ENCODE measurements at places on chromosomes 4 and X. TPM values are rescaled to one million over a fixed set of nuclear protein-coding genes. Genes with fewer than 3 reads are reported as not detected.

Gene EIF4E
- 125 TPM for total RNA-seq

DNA sequence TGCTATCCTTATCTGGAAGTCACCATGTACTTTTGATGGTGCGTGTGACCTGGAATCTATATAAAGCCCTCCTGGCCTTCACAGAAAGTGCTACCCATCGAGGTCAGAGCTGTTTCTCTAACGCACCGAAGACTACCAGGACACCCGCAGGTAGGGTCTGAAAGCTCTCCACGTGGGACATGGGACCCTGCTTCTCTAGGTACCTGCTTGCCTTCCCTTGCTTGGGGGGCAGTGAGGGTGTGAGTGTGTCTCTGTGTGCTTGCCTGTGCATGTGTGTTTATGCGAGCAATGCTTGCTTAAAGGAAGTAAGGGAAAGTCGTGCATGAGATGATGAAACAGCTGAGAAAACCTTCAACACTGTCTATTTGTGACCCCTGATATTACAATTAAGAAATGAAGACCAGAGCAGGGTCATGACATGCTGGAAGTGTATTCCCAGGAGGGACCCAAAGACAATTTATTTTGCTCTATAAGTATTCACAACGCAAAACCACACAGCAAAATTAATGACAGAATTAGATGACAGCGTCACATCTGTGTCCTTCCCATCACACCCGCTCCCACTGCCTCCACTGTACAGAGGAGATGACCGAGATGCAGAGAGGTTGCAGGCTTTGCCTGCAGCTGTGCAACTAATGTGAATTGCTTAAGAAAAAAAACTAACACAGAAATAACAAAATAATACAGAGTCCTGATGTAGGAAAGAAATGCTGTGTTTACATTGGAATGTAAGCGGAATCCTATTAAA is 76.4 kb upstream of the HELT start:
- H3K27me3 ChIP-seq, result no peaks in the 10 kb centered on the region
- H3K4me1 ChIP-seq, result no peaks in the 10 kb centered on the region
- no peak overlapping the region for H3K4me3 ChIP-seq
- H3K27ac ChIP-seq, result no peak overlapping the region

DNA sequence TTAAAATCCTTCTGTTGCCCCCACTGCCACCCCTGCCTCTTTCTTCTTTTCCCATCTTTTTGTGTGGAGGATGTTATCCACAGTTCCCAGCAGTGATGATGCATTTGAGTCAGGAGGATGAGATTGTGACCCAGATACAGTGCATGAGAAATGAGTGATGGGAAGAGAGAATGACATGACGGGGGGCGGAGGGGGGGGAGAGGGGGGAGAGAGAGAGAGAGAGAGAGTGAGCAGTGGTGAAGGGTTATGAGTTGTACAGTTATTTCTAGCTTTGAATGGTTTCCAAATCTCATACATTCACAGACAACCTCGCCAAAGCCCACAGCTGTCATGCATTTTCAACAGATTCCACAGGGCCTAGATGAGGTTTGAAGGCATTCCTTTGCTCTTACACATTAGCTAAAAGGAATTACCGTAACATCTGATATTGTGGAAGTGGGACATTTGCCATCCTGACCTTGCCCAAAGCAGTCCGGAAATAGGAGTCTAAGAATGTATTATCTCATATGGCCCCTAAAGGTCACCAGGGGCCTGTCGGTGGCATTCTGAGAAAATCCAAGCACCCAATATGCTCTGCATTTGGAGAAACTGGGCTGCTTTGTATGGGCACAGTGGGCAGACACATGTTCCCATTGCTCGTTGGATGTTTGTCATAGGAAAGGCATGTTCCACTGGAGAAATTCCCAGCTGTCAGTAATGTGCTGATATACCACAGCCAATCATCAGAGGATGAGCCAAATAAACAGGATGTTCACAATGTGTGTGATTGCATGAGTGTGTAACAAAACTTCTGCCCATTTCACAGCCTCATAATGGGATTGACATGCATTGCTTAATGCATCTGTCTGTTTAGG is 435.8 kb downstream of the SPRY1 start:
- no peaks in the 10 kb centered on the region for H3K36me3 ChIP-seq
- no peak overlapping the region for H3K4me3 ChIP-seq
- H3K4me1 ChIP-seq, result no peaks in the 10 kb centered on the region
- DNase-seq, result no peak
- no peaks in the 10 kb centered on the region for H3K27me3 ChIP-seq

DNA sequence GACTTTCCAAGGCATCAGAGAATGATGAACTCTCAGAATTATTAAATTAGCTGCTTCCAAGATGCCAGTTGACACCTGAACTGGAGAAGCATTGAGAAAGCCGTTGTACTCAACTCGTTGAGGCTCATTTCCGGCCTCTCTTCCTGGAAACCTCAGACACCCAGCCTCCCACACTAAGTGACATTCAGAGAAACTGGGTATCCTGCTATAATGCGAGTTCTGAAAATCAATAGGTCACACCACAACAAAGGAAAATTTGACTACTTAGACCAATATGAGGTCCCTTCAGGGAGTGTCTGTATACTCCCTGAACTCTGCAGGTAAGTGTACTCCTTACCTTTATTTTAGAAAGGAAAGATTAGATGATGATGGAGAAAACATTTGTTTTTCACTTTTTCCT is 51.2 kb downstream of the ENPEP start:
- no peak overlapping the region for H3K4me3 ChIP-seq
- H3K27me3 ChIP-seq, result no peaks in the 10 kb centered on the region
- H3K27ac ChIP-seq, result no peak overlapping the region
- no peaks in the 10 kb centered on the region for H3K36me3 ChIP-seq
- no peaks in the 10 kb centered on the region for H3K4me1 ChIP-seq
- no peak for DNase-seq

DNA sequence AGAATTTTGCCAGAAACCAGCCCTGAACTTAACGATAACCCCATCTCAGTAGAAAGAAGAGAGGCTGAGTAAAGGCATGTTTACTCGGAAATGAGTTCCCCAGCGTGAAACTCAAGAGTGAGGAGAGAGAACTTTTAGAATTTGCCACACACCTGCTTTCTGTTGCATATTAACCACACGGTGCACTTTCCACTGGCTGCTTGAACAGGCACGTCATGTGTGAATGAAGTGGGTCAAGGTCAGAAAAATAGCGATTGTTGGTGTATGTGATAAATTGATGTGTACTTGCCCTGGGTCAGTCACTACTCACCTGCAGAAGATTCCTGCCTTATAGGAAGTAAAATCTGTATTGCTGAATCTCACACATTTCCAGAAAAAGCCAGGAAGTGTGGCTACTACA is 395.7 kb downstream of the TRIML1 start:
- no peaks in the 10 kb centered on the region for H3K36me3 ChIP-seq
- H3K27ac ChIP-seq, result no peak overlapping the region
- DNase-seq, result no peak
- H3K27me3 ChIP-seq, result no peaks in the 10 kb centered on the region
- H3K4me1 ChIP-seq, result no peaks in the 10 kb centered on the region
- no peak overlapping the region for H3K4me3 ChIP-seq
